Right atrium auricular region (tissue), 2 donors: ENCODE measurements at places on chromosomes 5 and 9.

DNA sequence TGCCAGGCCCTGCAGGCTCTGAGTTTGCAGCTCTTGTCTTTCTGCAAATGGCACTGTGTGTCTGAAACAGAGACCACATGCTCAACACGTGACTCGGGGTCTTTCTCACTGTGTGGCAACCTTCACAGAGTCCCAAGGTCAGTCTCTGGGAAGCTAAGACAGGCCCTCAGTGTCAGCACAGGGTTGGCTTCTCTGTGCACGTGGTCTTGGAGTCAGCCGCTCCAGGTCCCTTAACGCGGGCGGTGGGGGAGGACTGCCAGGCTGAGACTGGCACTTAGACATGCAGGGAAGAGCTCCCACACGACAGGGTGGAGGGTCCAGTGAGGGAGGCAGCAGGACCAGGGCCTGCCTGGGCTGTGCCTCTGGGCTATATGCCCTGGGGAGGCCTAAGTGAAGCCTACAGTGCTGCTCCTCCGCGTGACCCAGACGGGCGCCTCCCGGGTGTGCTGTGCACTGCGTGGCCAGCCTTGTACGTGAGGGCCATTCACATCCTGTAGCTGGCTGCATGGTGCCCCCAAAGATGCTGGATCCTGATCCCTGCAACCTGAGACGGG is 76.8 kb downstream of the ADAMTS2 start:
- no peak overlapping the region for H3K27ac ChIP-seq
- H3K4me3 ChIP-seq = no peak overlapping the region
- no peaks in the 10 kb centered on the region for H3K36me3 ChIP-seq

- DNase-seq = no peak
- H3K27ac ChIP-seq = no peak within 1 kb of the TSS
- no peaks in the 10 kb centered on the region for H3K4me1 ChIP-seq
- H3K36me3 ChIP-seq = no peaks in the 10 kb centered on the region
Observed at GRCh38 chr5:42756606-42757601, at the start of gene CCDC152. Gene CCDC152, plus strand, starts transcription at chr5:42756818. Its CDS starts 2,304 bp downstream, at chr5:42759122.

- no peaks in the 10 kb centered on the region for H3K27me3 ChIP-seq
- H3K4me3 ChIP-seq = no peak overlapping the region
- H3K4me1 ChIP-seq = no peaks in the 10 kb centered on the region
- H3K36me3 ChIP-seq = no peaks in the 10 kb centered on the region
Observed at GRCh38 chr5:32625547-32625946, 40.2 kb downstream of the SUB1 start.

DNA sequence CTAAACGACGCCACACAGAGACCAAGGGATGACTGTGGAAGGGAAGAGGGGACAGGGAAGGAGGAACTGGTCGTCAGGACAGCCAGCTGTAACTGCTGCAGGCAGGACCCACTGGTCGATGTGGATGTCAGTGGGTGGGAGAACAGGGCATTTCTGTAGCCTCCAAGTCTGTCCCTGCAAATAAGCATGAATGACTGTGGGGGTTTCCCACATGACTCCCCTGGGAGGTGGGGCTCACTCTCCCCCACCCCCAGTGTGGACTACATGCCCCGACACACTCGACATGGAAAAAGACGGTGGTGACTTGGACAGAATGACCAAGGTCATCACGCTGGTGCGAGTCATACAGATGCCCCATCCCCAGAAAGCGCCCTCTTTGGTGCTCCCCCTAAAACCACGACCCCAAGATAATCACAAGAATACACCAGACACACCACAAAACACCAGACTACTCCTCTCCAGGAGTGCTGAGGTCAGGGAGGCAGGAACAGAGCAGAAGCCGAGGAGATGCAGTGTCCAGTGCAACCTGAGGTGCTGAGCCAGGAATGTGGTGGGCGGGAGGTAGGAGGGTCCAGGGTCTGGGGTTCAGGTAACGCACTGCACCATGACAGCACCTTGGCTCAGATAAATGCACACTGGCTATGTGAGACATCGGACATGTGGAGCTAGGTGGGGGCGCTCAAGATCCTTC is 64.9 kb downstream of the SECISBP2 start:
- DNase-seq = no peak
- H3K36me3 ChIP-seq = peaks cover 12% of the 10 kb centered on the region
- no peak overlapping the region for H3K27ac ChIP-seq
- H3K4me1 ChIP-seq = peaks cover 4% of the 10 kb centered on the region

GRCh38 chr5:129921204-129921603 is 16.9 kb downstream of the CHSY3 start:
- H3K4me1 ChIP-seq = no peaks in the 10 kb centered on the region
- no peak for DNase-seq
- H3K36me3 ChIP-seq = no peaks in the 10 kb centered on the region
- no peak overlapping the region for H3K4me3 ChIP-seq

- H3K4me1 ChIP-seq = no peaks in the 10 kb centered on the region
- peaks cover 8% of the 10 kb centered on the region for H3K36me3 ChIP-seq
- DNase-seq = no peak
Observed at GRCh38 chr9:112233769-112234168, 58.7 kb upstream of the SUSD1 start.

GRCh38 chr9:133351908-133352634 is 4.1 kb downstream of the RPL7A start:
- H3K4me1 ChIP-seq = no peaks in the 10 kb centered on the region
- H3K4me3 ChIP-seq = no peak overlapping the region
- no peaks in the 10 kb centered on the region for H3K27me3 ChIP-seq
- no peak for DNase-seq
- H3K27ac ChIP-seq = no peak overlapping the region

- no peaks in the 10 kb centered on the region for H3K36me3 ChIP-seq
- no peaks in the 10 kb centered on the region for H3K27me3 ChIP-seq
- no peak overlapping the region for H3K4me3 ChIP-seq
- no peak overlapping the region for H3K27ac ChIP-seq
Observed at GRCh38 chr9:135343837-135344522, 135.6 kb upstream of the PPP1R26 start.

- no peak for DNase-seq
- H3K4me1 ChIP-seq = no peaks in the 10 kb centered on the region
- H3K27me3 ChIP-seq = no peaks in the 10 kb centered on the region
- H3K27ac ChIP-seq = no peak overlapping the region
- H3K4me3 ChIP-seq = no peak overlapping the region
Observed at GRCh38 chr9:107397076-107398044, 92.2 kb downstream of the KLF4 start.

- H3K4me1 ChIP-seq = no peaks in the 10 kb centered on the region
- H3K4me3 ChIP-seq = no peak overlapping the region
- no peak overlapping the region for H3K27ac ChIP-seq
Observed at GRCh38 chr5:131196331-131196730, 25.6 kb downstream of the LYRM7 start.

DNA sequence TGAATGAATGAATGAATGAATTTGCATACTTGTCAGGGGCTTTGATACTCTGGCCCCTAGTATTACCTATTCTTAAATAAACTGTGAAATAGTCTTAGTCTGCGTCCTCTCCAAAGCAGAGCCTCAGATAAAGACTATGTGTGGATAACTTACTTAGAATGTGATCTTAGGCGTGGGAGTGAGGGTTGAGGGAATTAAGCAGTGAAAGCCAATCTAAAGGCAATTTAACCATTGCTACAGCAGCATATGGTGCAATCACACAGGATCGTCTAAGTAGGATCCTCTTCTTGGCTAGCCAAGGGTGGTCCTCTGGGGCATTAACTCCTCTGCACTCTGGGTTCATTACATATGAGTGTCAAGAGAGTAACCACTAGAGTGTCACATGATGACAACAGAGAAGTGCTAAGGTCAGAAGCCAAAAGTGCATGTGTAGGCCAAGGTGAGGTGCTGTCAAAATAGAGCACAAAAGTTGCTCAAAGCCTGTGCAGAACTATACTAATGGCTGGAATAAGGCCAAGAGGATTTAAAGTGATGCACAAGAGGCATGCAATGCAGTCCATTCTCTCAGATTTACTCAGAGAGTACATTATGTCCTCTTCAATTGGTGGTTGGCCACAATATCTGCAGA is 274.4 kb upstream of the SEMA6A start:
- H3K4me1 ChIP-seq = no peaks in the 10 kb centered on the region
- H3K4me3 ChIP-seq = no peak overlapping the region
- no peaks in the 10 kb centered on the region for H3K27me3 ChIP-seq
- DNase-seq = no peak
- H3K27ac ChIP-seq = no peak overlapping the region
- no peaks in the 10 kb centered on the region for H3K36me3 ChIP-seq

DNA sequence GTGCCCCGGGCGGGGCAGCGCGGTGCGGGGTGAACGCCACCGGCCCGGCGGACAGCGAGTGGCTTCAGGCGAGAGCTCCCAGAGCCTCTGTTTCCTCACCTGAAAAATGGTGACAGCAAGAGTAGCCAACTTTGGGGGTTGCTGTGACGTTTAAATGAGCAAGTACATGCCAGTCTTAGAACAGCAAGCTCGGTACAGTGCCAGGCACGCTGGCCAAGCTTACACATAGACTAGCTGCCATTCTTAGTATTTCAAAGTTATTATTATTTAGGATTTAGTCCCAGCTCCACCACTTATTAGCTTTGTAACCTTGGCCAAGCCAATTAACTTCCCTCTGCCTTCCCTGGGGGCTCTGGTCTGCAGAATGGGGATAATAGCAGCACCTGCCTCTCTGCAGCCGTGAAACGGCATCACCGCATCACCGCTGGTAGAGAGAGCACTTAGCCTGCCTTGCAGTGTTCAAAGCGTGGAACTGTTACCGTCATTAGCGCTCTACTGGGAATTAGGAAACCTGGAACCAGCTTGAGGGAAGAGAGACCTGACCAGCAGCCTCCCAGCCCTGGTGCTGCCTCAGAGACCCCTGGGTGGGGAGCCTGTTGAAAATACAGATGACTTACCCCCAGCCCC is at the start of gene C9orf50:
C9orf50 (minus strand) TSS at position 433 of the 627 bp plus-strand sequence. CDS start 527 bp downstream, outside the sequence.
- H3K27ac ChIP-seq = no peak within 1 kb of the TSS
- DNase-seq = no peak
- no peaks in the 10 kb centered on the region for H3K27me3 ChIP-seq
- H3K4me3 ChIP-seq = peak within 1 kb of the TSS; percentile 64

DNA sequence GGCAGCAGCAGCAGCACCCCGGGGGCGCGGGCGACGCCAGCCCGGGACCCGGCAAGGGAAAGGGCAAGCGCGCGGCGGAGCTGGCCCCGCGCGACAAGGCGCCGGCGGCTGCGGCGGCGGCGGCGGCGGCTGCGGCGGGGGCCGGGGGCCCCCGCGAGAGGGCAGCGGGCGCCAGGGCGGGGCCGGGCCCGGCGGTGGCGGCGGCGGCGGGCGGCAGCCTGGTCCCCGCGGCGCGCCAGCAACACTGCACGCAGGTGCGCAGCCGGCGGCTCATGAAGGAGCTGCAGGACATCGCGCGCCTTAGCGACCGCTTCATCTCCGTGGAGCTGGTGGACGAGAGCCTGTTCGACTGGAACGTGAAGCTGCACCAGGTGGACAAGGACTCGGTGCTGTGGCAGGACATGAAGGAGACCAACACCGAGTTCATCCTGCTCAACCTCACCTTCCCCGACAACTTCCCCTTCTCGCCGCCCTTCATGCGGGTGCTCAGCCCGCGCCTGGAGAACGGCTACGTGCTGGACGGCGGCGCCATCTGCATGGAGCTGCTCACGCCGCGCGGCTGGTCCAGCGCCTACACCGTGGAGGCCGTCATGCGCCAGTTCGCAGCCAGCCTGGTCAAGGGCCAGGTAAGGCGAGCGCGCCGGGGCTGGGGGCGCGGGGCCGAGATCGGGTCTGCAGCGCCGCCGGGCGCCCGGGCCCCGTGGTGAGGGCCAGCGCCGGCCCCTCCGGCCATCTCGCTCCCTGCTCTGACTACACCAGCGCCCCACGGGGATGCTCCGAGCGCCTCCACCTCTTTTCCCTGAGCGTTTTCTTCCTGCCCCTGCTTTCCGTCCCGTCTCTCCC is at the start of gene UBE2QL1:
UBE2QL1 (plus strand) TSS at position 238 of the 843 bp plus-strand sequence; CDS start at position 273, 35 bp downstream.
- peak within 1 kb of the TSS; percentile 61 for H3K4me3 ChIP-seq
- peak within 1 kb of the TSS; percentile 61 for H3K27ac ChIP-seq
- H3K36me3 ChIP-seq = no peaks in the 10 kb centered on the region
- peaks cover 41% of the 10 kb centered on the region for H3K4me1 ChIP-seq
- DNase-seq = no peak

DNA sequence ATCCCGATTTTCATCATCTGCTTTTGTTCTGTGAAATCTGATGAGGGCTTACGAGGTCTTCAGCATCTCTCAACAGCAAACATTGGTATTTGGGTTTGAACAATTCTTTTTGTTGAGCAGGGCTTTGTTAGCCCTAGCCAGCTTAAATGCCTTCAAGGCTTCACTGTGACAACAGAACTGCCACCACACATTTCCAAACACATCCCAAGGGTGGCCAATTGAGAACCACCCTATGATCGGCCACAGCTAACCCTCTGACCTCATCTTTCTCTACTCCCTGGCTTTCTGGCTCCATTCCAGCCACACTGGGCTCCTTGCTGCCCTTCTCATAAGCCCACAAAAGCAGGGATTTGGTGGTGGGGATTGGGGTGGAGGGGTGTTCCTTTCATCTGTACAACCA is 17.6 kb downstream of the MTX3 start:
- no peak overlapping the region for H3K4me3 ChIP-seq
- H3K36me3 ChIP-seq = no peaks in the 10 kb centered on the region
- no peak overlapping the region for H3K27ac ChIP-seq
- no peaks in the 10 kb centered on the region for H3K4me1 ChIP-seq
- no peak for DNase-seq

GRCh38 chr5:141757402-141757801 is 75.4 kb upstream of the ARAP3 start:
- no peaks in the 10 kb centered on the region for H3K27me3 ChIP-seq
- no peak overlapping the region for H3K4me3 ChIP-seq
- H3K27ac ChIP-seq = no peak overlapping the region
- H3K36me3 ChIP-seq = no peaks in the 10 kb centered on the region
- H3K4me1 ChIP-seq = no peaks in the 10 kb centered on the region

DNA sequence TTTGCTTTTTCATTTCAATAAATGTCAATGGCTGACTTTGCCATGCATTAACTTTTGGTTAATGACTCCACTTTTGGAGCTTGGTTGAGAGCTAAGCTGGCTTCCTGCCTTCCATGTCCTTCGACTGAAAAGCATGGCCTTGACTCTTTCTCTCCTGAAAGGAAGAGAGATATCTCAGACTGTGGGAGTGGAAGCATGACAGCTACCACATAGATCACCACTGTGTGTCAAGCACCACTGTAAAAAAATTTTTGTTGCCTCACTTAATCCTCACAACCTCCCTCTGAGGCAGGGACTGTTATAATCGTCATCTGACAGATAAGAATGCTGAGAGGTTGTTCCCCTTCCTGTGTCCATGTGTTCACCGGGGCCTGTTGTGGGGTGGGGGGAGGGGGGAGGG is 184.8 kb downstream of the RORB start:
- no peak overlapping the region for H3K4me3 ChIP-seq
- no peaks in the 10 kb centered on the region for H3K36me3 ChIP-seq
- DNase-seq = no peak
- H3K4me1 ChIP-seq = no peaks in the 10 kb centered on the region
- no peaks in the 10 kb centered on the region for H3K27me3 ChIP-seq

DNA sequence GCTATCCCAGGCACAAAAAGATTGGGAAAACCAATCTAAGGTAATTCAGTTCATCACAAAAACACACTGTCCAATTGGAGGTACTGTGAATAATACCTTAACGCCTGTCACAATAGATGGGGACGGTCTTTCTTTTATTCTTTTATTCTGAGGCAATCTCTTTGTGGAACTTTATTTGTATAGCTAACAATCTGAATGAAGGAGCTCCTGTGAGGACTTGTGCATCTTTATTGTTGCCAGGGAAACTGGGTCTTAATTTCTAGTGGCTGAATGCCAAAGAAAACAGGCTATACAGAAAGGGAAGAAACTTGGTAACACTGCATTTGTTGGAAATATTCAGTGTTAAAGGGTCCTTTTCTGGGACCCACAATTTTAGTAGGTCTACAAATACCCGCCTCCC is 546.9 kb upstream of the C9orf72 start:
- no peak for DNase-seq
- no peaks in the 10 kb centered on the region for H3K36me3 ChIP-seq
- no peak overlapping the region for H3K4me3 ChIP-seq
- H3K27ac ChIP-seq = no peak overlapping the region
- no peaks in the 10 kb centered on the region for H3K4me1 ChIP-seq
